B cell (primary cell): ENCODE measurements at places on chromosomes 16 and 17. TPM values are rescaled to one million over a fixed set of nuclear protein-coding genes. Genes with fewer than 3 reads are reported as not detected.
A peak's percentile ranks its signal among the peaks of the same experiment; 100 is the strongest.

GRCh38 chr17:17682293-17682736 lies 1.1 kb downstream of the RAI1 start:
- peak; percentile 89 for DNase-seq

DNA sequence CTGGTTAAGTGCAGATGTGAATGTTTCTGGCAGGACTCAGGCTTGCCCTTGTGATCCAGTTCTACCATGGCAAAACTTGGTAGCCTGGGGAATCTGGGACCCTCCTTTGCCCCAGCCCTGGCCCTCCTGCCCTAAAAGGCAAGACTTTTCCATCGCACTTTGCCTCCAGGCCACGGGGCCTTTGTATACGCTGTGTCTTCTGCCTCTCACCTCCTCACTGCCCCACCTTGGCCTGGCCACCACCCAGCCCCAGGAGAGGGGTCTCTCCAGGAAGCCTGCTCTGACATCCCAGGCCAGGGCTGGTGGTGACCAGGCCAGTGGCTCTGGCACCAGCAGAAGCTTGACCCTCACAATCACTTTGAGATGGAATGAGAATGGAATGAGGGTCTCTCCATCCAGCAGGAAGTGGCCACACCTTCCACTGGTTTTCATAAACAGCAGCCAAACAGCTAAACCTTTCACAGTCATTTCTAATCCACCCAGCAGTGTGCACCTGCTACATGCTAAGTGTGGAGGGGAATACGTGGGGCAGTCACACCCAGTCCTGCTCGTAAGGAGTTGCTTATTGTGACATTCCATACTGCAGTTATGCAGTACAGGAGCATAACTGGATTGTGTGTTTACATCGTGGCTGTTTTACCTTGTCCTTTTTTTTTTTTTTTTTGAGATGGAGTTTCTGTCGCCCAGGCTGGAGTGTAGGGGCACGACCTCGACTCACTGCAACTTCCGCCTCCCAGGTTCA lies 1.6 kb upstream of the MRPL38 start:
- no peak for DNase-seq

GRCh38 chr16:3058139-3059030 lies 7.1 kb upstream of the IL32 start:
- DNase-seq = peak; percentile 67

DNA sequence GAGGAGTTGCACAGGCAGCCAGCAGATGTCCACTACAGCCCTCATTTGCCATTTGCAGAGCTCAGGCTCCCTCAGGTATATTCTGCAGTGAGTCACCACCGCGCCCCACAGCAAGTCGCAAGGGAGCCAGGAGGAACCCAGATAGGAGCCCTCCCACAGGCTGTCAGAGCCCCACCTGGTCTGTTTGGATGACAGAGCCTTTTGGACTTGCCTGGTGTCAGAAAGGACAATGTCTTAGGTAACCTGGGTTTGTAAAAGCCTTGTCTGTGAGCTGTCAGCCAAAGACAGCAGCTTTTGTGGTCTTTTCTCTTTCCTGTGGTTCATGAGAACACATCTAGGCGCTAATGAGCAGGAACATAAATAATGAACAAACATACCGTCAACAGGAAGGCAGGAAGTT lies 70.9 kb downstream of the GNAO1 start:
- DNase-seq = no peak

DNA sequence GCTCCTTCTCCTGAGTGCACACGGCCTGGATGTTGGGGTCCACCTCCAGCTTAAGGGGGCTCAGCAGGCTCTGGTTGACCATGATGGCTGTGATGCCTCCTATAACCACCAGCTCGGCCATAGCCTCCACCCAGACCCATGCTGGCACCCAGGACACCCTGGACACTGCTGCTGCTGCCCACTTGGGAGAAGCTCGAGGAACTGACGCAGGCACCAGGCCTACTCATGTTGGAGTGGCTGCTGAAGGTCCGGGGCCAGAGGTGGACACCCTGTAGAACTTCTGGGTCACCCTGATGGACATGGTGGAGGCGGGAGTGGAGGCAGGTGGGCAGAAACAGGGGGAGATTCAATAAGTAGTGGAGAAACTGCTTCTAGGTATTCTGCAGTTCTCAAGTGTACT lies 28.0 kb downstream of the IKZF3 start:
- no peak for DNase-seq

DNA sequence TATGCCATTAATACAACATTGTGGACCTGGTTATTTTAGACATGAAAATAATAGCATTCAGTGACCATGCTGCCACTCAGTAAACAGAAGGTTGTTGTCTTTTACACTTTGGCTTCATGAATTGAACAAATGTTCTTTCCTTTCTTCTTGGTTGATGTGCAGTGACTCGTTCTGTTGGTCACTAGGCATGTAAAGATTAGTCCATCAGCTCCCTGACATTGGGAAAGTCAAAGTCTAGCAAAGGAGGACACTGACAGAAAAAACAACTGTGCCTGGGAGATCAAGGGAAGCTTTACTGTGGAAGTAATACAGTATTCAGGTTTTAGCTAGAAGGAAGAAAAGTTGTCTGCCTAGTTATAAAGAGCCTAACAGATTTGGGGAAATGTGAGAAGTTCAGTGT lies 6.9 kb downstream of the KCNJ16 start:
- DNase-seq = no peak

DNA sequence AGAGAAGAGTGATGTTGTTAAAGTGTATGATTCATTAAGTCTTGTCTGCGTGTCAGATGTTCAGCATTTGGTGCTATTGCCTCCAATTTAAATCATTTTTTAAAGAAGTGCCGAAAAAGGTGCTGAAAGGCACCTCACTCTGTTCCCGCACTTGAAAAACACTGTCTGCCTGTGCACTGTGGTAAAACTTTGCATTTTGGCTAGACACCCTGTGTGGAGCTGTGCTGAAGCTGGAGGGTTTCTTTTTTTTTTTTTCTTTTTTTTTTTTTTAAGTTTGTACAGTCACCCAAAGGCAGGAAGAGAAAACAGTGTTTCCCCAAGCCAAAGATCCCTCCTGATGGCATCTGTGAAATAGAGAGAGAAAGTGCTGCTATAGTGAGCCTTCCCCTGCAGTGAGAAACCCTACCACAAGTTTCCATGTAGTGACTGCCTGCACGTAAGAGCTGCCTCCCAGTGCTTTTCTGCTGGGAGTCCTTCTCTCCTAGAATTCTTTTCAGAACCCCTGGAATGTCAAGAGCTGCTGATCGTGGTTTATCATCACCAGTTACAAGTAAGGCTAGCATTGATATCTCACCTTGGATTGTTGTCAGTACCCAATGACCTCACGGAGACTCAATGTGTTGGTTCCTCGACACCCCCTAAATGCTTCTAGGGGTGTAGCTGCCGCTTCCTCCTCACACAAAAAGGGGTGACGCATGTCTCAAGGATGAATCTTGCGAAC lies 116.0 kb upstream of the SOX9 start:
- no peak for DNase-seq

GRCh38 chr17:57874434-57875289 lies 24.8 kb upstream of the MRPS23 start:
- peak; percentile 44 for DNase-seq

Gene ETV4
- not detected in 2 replicates for total RNA-seq

Gene C17orf107
- 2.5 and 3.9 TPM in 2 replicates for total RNA-seq

Gene TP53TG3B
- not detected in 2 replicates for total RNA-seq

DNA sequence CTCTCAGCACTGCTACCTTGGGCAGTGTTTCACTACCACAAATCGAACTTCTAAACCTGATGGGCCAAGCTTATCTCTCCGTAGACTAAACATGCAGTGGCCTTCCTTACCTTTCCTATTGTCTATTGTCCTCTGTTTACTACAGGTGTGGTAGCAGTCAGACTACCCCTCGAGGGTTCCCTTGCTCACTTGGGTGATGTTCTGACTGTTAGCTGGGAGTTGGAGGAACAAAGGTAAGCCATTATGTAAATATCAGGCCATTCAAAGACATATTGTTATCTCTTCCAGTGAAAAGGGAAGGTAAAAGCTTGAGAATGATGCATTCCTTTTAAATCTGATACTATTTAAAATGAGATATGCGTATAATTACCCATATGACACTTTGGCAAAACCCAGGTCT lies 828.3 kb upstream of the EEF2KMT start:
- no peak for DNase-seq

- no peak for DNase-seq
Observed at GRCh38 chr16:87931504-87931903, 4.8 kb downstream of the CA5A start.

- no peak for DNase-seq
Observed at GRCh38 chr16:16059895-16060590, 110.6 kb downstream of the ABCC1 start.
